ENCODE measurements at places on chromosomes 6 and 20. TPM values are rescaled to one million over a fixed set of nuclear protein-coding genes. Genes with fewer than 3 reads are reported as not detected.

Gene MROH8
- polyA plus RNA-seq = 1.4 TPM

Gene GJA10
- polyA plus RNA-seq = not detected

Gene GPX5
- polyA plus RNA-seq = not detected

GRCh38 chr6:68087399-68088133 is 547.5 kb upstream of the ADGRB3 start:
- no peak overlapping the region for H3K27ac ChIP-seq
- no peaks in the 10 kb centered on the region for H3K4me1 ChIP-seq
- no peak for DNase-seq
- no peak overlapping the region for H3K4me3 ChIP-seq
- no peaks in the 10 kb centered on the region for H3K27me3 ChIP-seq
- H3K36me3 ChIP-seq = no peaks in the 10 kb centered on the region

- no peaks in the 10 kb centered on the region for H3K27me3 ChIP-seq
- no peak overlapping the region for H3K4me3 ChIP-seq
- H3K27ac ChIP-seq = no peak overlapping the region
- DNase-seq = no peak
These were observed 946.3 kb downstream of the EPHA7 start for GRCh38 chr6:92473056-92473455.

DNA sequence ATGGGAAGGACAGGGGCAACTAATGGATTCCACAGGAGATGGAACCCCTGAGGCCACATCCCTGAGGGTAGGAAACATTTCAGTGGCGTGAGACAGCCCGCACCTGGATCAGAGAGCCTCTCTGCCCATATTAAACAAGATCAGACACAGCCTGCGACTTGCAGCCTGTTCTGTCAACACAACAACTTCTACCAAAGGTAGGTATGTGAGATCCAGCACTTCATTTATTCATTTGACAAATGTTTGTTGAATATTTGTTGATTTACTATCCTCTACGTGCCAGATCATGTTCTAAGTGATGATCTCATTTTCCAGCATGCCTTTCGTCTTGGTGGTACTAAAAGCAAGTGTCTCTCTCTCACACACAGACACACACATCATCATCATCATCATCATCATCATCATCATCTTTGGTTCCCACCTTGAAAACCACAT is 43.2 kb upstream of the NT5E start:
- no peaks in the 10 kb centered on the region for H3K36me3 ChIP-seq
- peaks cover 41% of the 10 kb centered on the region for H3K4me1 ChIP-seq
- H3K27ac ChIP-seq = no peak overlapping the region
- no peak for DNase-seq
- no peak overlapping the region for H3K4me3 ChIP-seq
- no peaks in the 10 kb centered on the region for H3K27me3 ChIP-seq

GRCh38 chr20:16415071-16416053 is 157.9 kb downstream of the KIF16B start:
- no peak for DNase-seq
- H3K27ac ChIP-seq = no peak overlapping the region

GRCh38 chr6:41704656-41705310 is 30.6 kb downstream of the TFEB start:
- peaks cover 8% of the 10 kb centered on the region for H3K36me3 ChIP-seq
- peak; percentile 81 for DNase-seq
- H3K27me3 ChIP-seq = no peaks in the 10 kb centered on the region
- H3K4me1 ChIP-seq = peaks cover 52% of the 10 kb centered on the region
- H3K4me3 ChIP-seq = no peak overlapping the region

Gene FLRT3
- polyA plus RNA-seq = 1.7 TPM

DNA sequence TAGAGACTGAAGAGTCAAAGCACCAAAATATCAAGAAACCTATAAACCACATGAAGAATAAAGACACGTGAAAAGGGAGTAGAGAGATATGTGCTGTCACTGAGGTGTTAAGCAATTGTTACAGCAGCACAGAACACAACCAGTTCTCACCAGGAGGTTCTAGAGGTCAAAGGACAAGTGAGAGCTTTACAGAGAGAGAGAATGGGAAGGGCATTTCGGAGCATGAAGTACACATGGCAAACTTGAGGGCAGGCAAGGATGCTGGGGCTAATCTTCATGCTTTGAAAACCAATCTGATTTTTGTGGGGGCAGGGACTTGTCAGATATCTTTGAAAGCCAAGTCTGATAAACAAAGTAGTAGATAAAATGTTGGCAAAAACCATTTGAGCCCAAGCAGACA is 142.3 kb upstream of the NRSN1 start:
- H3K27ac ChIP-seq = no peak overlapping the region
- H3K4me3 ChIP-seq = no peak overlapping the region
- DNase-seq = no peak
- no peaks in the 10 kb centered on the region for H3K27me3 ChIP-seq
- H3K36me3 ChIP-seq = no peaks in the 10 kb centered on the region
- no peaks in the 10 kb centered on the region for H3K4me1 ChIP-seq

DNA sequence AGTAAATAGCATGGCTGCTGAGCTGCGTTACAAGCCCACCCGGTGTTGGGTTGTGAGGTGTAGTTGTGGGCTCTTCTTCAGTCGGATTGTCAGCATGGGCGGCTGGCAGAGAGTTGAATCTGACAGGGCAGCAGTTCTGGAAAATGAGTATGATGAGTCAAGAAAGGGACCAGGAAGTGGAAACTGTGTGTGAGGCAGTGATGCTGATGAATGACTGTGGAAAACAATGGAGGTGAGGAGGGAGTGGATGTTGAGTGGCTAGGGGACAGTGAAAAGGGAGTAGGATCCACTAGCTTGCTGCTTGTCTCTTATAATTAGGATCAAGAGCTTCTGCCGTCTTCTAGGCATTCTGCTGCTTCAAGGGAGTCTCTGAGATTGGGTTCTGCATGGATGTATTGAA is 154.3 kb downstream of the ESR1 start:
- no peaks in the 10 kb centered on the region for H3K36me3 ChIP-seq
- no peak for DNase-seq
- H3K27ac ChIP-seq = no peak overlapping the region

DNA sequence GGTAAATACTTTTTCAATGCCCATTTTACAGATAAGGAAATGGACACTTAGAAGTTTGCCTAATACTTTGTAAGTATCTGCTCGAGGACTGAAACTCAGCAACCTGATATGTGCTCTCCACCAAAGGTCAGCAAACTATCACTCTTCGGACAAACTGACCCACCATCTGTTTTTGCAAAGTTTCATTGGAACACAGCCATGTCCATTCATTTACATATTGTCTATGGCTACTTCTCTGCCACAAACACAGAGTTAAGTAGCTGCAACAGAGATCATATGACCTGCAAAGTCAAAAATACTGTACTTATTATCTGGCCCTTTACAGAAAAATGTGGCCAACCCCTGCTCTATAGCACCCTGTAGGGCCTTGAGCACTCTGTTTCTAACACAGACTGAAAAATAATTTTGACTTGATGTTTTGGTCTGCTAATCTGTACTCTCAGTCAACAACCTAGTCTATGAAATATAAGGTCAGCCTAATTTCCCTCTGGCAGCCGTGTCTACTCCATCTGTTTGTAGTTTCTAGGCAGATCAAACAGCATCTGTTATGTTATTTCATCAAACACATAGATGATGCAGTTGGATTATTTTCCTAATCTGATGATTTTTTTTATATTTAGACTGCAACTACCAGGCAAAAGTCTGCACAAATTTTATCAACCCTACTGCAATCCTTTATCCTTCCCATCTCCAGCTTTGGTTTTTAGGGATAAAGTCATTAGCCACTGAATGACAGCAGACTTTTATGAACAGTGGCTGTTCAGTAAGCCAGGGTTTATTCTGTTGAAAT is 41.4 kb upstream of the BEND6 start:
- DNase-seq = no peak
- H3K36me3 ChIP-seq = no peaks in the 10 kb centered on the region
- H3K4me3 ChIP-seq = no peak overlapping the region
- H3K4me1 ChIP-seq = no peaks in the 10 kb centered on the region

GRCh38 chr6:135261872-135262725 is 81.0 kb downstream of the MYB start:
- no peaks in the 10 kb centered on the region for H3K27me3 ChIP-seq
- H3K36me3 ChIP-seq = no peaks in the 10 kb centered on the region
- H3K4me3 ChIP-seq = no peak overlapping the region
- no peak overlapping the region for H3K27ac ChIP-seq
- no peaks in the 10 kb centered on the region for H3K4me1 ChIP-seq
- DNase-seq = no peak

DNA sequence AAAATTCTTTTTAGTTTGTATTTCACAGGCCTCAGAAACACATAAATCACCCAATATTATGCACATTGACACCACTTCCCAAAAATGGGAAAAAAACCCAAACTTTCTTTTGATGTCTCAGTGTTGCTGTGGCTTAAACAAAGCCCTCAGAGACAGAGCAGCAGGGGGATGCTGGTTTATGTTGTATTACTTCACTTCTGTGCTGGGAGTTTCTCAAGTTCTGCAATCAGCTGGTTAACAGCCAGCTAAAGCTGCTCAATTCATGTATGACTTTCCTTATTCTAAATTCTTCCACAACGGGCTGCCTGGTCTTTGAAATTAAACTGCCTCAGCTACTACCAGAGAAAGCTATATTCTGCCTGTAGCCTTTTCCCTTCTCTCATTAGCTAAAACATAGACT is 5.6 kb downstream of the FILIP1 start:
- H3K4me1 ChIP-seq = peaks cover 21% of the 10 kb centered on the region
- no peaks in the 10 kb centered on the region for H3K27me3 ChIP-seq
- DNase-seq = no peak
- H3K36me3 ChIP-seq = no peaks in the 10 kb centered on the region
- H3K27ac ChIP-seq = no peak overlapping the region

Gene BHLHE23
- polyA plus RNA-seq = not detected

Gene CD24
- polyA plus RNA-seq = 453 TPM

Gene BYSL
- 8.6 TPM for polyA plus RNA-seq

Data from stomach (tissue), 19 donors.